ENCODE measurements at places on chromosomes 4 and X.

GRCh38 chr4:80094191-80094590 lies 21.2 kb upstream of the ANTXR2 start:
- no peak for DNase-seq

- peak; percentile 11 for DNase-seq
Observed at GRCh38 chr4:138241281-138242075, 671 bp downstream of the SLC7A11 start.

DNA sequence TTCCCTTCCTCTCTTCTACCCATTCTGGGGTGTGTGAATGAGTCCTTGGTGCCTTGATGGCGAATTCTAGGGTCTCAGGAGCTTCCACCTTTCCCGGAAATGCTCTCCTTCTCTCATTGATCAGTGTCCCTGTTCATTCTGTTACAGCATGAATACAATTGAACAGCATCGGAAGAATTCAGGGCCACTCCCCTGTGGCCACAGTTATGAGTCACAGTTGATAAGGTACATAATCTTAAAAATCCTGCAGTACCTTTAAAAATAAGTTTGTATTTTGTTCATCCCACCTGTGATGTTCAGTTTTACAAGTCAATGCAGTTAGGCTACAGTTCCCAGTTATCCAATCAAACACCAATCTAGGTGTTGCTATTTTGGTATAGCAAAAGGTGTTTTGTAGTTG lies 47.3 kb upstream of the FAM9A start:
- no peak for DNase-seq

DNA sequence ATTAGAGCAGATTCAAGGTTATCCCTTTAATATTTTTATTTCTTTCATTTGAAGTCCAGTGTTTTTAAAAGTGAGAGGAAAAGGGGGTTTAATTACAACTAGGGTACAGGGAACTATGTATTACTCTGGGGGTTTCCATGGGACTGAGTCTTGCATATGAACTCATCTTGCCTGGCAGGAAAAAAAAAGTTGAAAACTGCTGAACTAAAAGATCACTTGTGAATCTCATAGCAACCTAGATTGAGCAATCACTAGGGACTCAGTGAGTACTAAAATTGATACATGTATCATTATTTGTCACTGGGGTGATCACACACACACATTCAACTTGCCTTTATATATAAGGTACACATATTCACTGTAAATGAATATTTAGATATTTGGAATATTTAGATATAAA lies 180.7 kb upstream of the SFRP2 start:
- DNase-seq, result no peak

- DNase-seq, result no peak
Observed at GRCh38 chr4:158067646-158068045, 105.2 kb downstream of the GASK1B start.

DNA sequence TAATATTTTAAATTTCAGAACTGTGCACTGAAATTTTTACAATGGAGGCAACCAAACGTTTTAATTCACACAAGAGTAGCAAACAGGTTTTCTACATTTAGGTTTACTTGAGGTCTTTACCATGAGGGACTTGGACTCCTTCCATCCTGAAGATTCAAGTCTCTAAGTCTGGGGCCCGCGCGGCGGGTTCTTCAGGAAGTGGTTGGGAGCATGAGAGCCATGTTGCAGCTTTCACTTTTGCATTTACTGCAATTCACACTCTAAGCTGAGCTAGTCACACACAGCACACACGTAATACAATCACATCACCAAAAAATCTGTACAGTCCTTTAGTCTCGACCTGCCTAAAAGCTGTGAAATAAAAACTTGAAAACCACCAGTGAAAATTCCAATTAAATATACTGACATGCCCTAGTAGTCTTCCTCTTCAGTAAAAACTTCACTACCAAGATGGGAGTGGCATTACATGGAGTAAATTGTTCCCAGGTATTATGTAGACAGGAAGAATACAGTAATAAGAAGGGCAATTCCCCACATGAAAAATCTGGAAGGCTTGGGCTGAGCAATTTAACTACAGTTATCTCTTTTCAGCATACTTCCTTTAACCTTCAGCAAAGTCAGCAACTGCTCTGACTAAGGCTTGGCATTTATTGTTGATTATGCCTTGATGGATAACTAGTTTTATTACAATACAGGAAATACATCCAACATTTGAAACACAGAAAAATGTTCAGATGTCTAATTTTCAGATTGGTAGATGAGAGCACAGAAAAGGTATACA lies 571.1 kb upstream of the DIPK2B start:
- DNase-seq, result peak; percentile 70

DNA sequence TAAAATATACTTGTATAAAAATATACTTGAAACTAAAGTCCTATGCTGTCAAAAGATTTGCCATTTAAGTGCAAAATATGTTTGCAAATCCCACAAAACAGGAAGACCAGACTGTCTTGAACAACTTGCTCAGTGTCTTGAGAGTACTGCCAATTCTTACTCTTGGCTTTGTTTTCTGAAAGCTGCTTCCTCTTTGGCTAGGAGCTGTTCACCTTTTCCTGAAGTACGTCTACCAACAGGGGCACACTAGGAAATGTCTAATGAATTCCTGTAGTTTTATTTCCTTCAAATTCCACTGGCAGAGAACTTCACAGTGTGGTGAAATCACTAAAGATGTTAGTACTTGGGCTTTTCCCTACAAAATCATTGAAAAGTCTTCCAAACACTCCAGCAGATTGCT lies 46.4 kb upstream of the ABCG2 start:
- no peak for DNase-seq

DNA sequence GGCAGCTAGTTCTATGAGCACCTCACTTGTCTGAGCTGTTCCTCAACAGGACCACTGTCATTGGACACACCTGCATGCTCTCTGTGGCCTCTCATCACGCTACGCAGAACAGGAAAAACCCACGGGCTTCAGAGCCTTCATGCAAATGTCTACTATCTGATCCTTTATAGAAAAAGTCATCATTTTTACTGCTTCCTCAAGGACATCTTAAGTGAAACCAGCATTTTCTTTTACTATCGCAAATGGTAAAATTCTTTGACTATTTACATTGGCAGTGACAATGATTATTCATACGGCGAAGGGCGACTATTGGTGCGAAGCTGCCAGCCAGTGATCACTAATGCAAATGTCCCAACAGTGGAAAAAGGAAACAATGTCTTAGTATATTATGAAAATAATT lies 147.0 kb downstream of the AFAP1 start:
- DNase-seq, result no peak

GRCh38 chr4:165248102-165248501 lies 40.7 kb downstream of the KLHL2 start:
- DNase-seq, result no peak

- no peak for DNase-seq
Observed at GRCh38 chrX:138008281-138008680, 442.4 kb downstream of the ZIC3 start.

GRCh38 chrX:124910611-124911010 lies 409.1 kb upstream of the TEX13C start:
- DNase-seq, result no peak

- DNase-seq, result no peak
Observed at GRCh38 chr4:39525822-39526690, 1.2 kb downstream of the UGDH start.

GRCh38 chr4:3484057-3484973 lies 21.2 kb downstream of the DOK7 start:
- DNase-seq, result no peak

- no peak for DNase-seq
Observed at GRCh38 chr4:41129128-41129754, 85.1 kb downstream of the APBB2 start.

GRCh38 chr4:108018884-108019187 lies 29.1 kb downstream of the HADH start:
- no peak for DNase-seq

- DNase-seq, result no peak
Observed at GRCh38 chr4:127748957-127749356, 18.8 kb downstream of the SLC25A31 start.

DNA sequence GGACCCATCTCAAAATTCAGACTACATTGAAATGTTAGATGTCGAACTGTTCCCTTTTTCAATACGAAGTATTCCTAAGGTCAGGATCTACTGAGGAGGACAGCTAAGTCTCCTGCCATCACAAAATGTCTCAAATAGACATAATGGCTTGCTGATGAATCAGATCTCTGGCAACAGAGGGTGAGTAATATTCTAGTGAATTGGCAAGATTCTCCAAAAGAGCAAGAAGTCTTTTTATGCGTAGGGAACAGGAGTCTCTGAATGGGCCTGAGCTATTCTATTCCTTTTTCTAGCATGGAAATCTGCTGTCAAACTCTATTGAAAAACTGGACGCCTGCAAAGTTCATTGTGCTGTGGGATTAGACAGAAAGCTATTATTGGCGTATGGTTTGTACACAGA lies 145.4 kb downstream of the FNIP2 start:
- no peak for DNase-seq

DNA sequence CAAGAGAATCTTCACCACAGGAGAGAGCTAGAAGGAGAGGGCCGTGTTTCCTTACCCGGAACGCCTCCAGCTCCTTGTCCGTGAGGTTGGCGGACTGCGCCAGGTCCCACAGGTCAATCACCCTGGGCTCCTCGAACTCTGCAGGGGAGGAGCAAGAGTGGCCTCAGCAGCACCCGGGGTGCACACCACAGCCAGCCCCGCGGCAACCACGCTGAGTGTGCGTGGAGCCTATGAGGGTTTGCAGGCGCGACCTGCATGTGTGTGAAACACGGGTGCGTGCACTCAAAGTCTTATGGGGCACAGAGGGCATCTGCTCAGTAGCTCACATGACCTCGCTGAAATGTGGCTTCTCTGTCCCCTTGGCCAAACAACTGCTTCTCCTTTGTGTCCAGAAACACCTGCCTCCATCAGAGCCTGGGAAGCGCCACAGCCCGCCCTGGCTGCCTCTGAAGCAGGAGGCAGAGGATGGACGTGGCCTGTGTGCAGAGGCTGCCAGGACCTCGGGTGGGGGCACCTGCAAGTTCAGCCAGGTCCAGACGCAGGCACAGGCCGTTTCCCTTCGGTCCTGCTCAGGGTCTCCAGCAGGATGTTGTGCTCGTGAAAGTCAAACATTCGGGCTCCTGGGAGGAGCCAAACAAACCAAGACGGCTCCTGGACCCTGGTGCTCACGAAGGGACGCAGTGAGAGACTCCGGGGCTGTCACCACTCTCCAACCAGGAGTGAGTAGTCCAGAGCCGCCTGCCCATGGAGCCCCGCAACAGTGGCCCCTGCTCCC lies 16.0 kb downstream of the LRPAP1 start:
- no peak for DNase-seq
